WTC11 (cell line): ENCODE measurements at places on chromosomes 7 and 10. TPM values are rescaled to one million over a fixed set of nuclear protein-coding genes. Genes with fewer than 3 reads are reported as not detected.
A peak's percentile ranks its signal among the peaks of the same experiment; 100 is the strongest.

GRCh38 chr10:97509120-97509680, 10.5 kb downstream of the UBTD1 start:
- no peaks in the 10 kb centered on the region for H3K27me3 ChIP-seq
- peaks cover 26% of the 10 kb centered on the region for H3K4me1 ChIP-seq
- no peaks in the 10 kb centered on the region for H3K36me3 ChIP-seq

GRCh38 chr7:7979558-7979957, 11.0 kb downstream of the GLCCI1 start:
- H3K36me3 ChIP-seq = no peaks in the 10 kb centered on the region
- no peaks in the 10 kb centered on the region for H3K27me3 ChIP-seq
- no peak for DNase-seq
- no peak overlapping the region for H3K27ac ChIP-seq
- peaks cover 14% of the 10 kb centered on the region for H3K4me1 ChIP-seq
- no peak overlapping the region for H3K4me3 ChIP-seq

- no peak overlapping the region for H3K4me3 ChIP-seq
- no peak overlapping the region for H3K27ac ChIP-seq
- peak; percentile 20 for DNase-seq
- no peaks in the 10 kb centered on the region; the same call in 1 of the 2 replicates for H3K27me3 ChIP-seq
- no peaks in the 10 kb centered on the region for H3K36me3 ChIP-seq
Measured at GRCh38 chr10:111233439-111233838, 156.6 kb downstream of the ADRA2A start.

DNA sequence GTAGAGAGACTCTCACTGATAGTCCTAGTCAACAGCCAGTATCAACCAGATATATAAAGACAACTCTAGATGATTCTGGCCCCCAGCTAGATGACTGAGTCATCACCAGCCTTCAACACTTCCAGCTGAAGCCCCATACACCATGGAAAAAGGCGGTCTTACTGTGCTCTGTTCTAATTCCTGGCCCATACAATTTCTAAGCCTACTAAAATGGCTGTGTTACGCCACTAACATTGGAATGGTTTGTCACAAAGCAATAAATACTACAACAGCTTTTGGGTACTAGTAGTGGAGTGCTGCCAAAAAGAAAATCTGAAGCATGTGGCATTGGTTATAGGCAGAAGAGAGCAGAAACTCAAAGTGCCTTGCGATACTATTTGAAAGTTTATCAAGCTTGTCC, 13.0 kb upstream of the TES start:
- H3K27ac ChIP-seq = no peak overlapping the region
- H3K4me3 ChIP-seq = no peak overlapping the region
- no peak for DNase-seq
- no peaks in the 10 kb centered on the region for H3K4me1 ChIP-seq

DNA sequence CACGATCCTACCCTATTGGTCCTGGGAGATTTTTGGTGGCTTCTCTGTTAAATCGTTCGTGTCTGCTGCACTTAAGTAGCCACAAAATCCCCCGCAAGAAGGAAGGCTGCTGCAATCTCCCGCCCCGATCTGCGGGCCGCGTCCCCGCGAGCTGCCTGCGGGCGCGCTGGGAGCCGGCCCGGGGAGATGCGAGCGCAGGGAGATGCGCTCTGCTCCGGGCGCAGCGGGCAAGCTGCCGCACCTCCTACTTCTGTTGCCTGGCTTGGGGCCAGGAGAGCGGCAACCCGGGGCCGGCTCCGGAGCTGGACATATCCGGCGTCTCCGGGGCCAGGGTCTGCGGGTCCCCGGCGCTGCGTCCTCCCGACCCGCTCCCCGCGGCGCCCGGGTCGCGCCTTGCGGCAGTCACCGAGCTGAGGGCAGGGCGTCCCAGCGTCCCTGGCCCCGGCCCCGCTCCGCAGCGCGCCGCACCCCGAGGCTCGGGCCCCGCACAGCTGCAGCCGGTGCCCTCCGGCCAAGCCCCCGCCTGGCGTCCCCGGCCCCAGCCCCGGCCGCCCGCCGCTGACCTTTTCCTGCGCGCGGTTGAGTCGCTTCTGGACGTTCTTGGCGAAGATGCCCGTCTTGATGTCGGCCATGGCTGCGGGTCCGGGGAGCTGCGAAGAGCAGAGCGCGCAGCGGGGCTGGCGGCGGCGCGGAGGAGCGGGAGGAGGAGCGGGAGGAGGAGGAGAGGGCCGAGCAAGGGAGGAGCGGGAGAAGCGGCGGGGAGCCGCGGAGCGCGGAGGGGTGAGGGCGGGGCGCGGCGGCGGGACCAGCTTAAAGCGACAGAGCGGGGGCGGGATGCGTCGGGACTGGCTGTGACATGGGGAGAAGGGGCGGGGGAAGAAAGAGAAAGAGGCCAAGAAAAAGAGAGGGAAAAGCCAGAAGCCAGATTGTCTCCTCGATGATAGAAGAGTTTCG, at the start of gene AMPH:
Gene AMPH (minus strand): TSS at position 654 of the 954 bp plus-strand sequence. CDS start 22 bp downstream, at position 632.
- H3K4me3 ChIP-seq = peak within 1 kb of the TSS; percentile 69
- peaks cover 13% of the 10 kb centered on the region for H3K4me1 ChIP-seq
- H3K36me3 ChIP-seq = no peaks in the 10 kb centered on the region
- no peak within 1 kb of the TSS for H3K27ac ChIP-seq

DNA sequence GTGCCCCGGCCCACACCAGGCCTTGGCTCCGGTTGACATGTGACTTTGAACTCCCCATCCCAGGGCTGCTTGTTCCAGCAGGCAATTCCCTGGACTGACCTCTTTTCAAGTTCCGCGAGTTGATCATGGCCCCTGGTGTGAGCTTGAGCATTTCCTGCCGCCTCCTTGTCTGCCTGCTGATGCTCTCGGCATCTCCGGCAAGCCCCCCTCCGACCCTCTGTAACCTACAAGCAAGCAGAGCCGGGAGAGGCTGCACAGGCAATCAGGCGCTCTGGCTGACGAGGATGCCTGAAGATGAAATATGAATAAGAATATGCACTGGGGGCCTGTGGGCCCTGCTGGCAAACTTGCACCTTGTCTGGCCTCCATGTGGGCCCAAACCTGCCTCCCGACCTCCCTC, 304.9 kb upstream of the MKI67 start:
- H3K4me3 ChIP-seq = no peak overlapping the region
- peaks cover 32% of the 10 kb centered on the region for H3K4me1 ChIP-seq
- H3K36me3 ChIP-seq = no peaks in the 10 kb centered on the region
- H3K27me3 ChIP-seq = no peaks in the 10 kb centered on the region; the same call in 1 of the 2 replicates

DNA sequence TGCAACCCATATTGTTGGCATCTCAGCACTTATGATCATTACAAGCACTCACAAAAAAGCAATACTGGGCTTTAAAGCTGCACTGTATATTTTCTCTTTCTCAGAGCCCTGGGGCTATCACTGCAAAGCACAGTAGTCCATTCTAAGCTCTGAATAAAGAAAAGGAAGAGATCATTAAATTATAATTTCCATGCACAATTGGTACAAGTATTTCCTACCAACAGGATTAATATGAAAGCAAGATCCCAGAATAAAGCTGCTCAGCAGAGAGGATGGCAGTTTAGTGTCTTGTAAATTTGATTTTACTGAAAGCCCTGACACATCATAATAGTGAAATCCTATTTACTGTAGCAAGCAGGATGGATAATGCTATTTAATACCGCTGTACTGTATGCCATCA, 205.3 kb downstream of the CHCHD3 start:
- H3K4me1 ChIP-seq = peaks cover 43% of the 10 kb centered on the region
- 0 out of 2 replicates have a peak overlapping the region, but pooled peaks have one; percentile 35 for H3K27ac ChIP-seq
- H3K4me3 ChIP-seq = no peak overlapping the region

- H3K27ac ChIP-seq = no peak overlapping the region
- no peak overlapping the region for H3K4me3 ChIP-seq
- no peaks in the 10 kb centered on the region for H3K4me1 ChIP-seq
- no peaks in the 10 kb centered on the region for H3K36me3 ChIP-seq
Measured at GRCh38 chr7:85464042-85464651, 277.3 kb upstream of the SEMA3D start.

DNA sequence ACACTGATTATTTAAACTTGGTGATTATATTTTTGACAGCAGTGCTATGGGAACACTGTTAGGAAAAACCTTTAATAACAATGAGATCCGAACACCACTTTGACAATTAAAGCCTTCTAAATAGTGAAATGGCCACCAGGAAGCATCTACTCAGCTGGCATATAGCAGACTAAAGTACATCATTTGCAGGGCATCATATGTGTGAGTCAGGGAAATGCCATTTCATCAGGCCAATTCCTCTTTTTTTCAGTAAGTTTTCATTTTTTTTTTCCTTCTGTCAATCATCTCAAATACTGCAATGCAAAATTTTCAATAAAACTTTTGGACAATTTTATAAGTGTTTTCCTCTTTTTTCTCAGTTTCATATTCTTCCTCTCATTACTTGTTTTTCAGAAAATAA, 521.4 kb upstream of the SEMA3D start:
- no peak overlapping the region for H3K27ac ChIP-seq
- no peak overlapping the region for H3K4me3 ChIP-seq
- DNase-seq = no peak
- H3K36me3 ChIP-seq = no peaks in the 10 kb centered on the region

- no peaks in the 10 kb centered on the region for H3K27me3 ChIP-seq
- no peak overlapping the region for H3K4me3 ChIP-seq
- no peak overlapping the region; the same call in 1 of the 2 replicates for H3K27ac ChIP-seq
Measured at GRCh38 chr7:133313575-133313974, 60.7 kb downstream of the EXOC4 start.

The PRPS1L1 gene
- not detected in 3 replicates for total RNA-seq

The SLC26A5 gene
- 0.15 to 0.46 TPM (median 0.41 TPM) in 3 replicates for total RNA-seq

The SEMA3D gene
- total RNA-seq = 2.2 to 3.8 TPM (median 2.9 TPM) in 3 replicates

The TYSND1 gene
- total RNA-seq = 18.9 to 21.3 TPM (median 20.7 TPM) in 3 replicates

The SFRP5 gene
- 2.4 to 3.5 TPM (median 3.1 TPM) in 3 replicates for total RNA-seq
